Chondrocyte (in vitro differentiated cells): ENCODE measurements at places on chromosomes 5 and 9.

DNA sequence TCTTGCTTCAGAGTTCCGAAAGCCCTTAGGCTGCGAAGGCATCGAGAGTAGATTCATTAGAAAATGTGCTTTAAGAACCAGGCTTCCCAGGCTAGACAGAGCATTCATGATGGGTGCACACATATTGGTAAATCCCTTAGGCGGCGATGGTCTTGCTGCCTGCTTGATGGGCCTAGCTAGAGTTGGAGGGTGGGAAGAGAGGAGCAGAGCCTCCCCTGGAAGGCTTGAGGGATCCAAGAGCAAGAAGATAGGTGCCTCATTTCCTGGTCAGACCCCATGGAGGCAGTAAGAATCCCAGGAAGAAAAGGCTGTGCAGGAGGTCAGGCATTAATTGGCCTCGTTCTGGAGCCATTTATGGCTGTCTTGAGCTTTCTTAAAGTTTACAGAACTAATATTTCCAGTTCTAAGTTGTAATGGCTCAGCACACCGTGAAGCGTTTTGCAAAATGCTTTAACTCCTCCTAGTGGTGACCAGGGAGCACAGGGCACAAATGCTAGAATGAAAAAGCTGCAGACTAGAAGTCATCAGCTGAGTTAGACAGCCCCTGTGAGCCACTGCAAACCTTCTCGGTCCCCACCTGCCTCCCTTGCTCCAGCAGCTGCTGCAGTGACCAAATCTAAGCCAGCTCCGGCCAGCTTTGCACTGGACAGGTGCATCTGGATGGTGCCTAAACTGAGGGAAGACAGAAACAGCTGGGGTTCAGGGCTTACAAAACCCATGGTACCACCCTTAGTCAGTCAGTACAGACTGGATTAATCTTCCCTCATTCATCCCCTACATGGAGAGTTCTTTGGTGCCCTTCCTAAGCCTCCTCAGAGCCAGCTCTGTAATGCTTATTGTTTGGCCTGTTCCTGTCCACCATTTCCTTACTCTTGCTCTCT lies 14.7 kb downstream of the SLC45A2 start:
- no peak for DNase-seq

- DNase-seq = no peak
These were observed 387.5 kb downstream of the PLK2 start for GRCh38 chr5:58072300-58072965.

DNA sequence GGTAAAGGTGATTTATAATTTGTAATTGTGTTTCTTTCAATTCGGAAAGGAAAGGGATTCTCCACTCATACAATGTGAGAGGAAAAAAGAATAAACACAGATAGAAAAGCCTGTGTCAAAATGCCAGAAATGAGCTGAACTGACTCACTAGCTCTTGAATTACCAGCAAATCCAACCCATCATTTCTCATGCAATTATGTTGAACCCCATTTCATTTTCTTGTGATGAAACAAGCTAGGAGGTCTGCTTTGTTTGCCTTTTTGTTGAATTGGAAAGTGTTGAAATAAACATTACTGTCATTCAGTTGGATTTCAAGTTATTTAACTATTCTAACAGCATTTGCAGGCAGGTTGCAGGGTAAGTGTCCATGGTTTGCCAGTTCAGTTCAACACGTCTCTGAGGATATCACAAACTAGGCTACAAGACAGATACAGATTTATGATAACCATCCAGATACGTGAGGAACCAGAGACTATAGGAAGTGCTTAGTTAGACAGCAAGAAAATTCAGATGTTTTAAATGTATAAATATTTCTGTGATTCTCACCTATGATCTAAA lies 547.2 kb downstream of the MAT2B start:
- no peak for DNase-seq

DNA sequence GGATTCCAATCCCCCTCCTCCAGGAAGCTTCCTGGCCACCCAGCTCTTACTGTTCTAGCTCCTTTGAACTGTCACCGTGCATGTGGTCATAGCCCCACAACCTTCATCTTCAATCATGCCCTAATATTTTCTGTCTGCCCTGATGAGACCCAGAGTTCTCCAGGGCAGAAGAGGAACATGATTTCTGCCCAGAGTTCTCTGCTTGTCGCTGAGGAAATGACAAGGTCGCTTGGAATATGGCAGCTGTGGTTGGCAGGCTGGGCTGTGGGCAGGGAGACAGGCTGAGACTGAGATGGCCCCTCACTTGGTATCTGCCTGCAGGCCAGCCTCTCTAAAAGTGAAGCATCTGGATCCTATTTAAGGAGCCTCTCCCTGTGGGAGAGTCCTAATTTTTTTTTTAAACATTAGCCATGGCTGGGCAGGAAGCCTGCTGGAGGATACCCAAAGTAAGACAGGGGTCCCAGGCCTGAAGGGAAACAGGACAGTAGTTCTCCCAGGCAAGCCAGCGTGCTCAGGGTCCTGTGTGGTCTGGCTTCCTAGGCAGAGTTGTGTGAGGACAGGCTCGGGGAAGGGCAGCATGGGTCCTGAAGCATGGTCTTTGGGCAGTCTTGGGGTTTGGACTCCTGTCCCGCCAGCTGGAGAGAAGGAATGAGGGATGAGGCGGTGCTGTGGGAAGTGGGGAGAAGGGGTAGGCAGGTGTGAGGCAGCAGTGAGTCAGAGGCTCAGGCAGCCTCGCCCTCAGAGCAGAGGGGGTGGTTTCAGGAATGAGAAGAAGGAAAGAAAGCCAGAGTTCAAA lies 242.1 kb downstream of the FSTL4 start:
- no peak for DNase-seq

- no peak for DNase-seq
These were observed 7.1 kb downstream of the TXNDC8 start for GRCh38 chr9:110330484-110331105.

DNA sequence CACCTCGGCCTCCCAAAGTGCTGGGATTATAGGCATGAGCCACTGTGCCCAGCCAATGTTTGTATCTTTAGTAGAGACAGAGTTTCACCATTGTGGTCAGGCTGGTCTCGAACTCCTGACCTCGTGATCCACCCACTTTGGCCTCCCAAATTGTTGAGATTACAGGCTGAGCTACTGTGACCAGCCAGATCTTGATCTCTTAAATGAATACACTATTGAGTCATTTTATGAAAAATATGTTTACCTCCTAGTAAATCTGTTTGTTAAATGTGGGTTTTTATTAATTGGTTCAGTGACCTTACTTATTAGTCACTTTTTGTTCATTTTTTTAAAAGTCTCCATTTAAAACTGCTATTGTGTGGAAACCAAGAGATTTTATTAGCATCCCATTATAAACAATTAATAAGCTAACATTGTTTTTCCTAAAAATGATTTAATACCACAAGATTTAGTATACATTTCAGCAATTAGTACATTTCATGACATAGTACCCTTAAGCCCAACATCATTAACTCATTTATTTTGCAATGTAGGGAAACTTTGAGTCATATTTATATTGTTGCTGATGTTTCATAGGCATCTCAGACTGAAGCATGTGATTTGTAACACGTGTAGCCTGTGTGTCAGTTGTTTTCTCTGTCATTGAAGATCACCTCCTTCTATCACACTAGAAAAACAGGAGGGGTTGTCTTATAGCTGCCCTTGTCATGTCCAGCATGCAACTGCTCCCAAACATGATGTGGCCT lies 261.2 kb downstream of the TAF11L14 start:
- DNase-seq = no peak

DNA sequence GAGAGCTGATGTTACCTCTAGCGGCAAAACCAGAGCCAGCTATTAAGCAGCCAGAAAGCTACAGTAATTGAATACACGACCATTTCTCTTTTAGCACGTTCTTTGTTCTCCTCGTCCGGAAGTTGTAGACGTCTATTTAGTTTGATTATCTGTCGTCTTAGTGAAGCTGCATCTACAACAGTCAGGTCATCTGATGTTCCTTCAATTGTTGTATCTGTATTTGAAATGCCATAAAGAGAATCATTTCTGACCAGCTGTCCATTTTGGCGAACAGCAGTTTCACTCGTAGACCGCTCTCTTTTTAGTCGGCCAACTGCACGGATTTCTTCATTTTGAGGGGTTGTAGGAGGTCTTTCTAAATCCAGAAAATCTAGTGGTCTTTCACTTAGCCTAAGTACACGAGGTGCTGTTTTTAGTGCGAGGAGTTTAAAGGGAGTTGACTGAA lies 12.6 kb downstream of the PDE6A start:
- no peak for DNase-seq

GRCh38 chr5:104494083-104494482 lies 931.5 kb upstream of the NUDT12 start:
- DNase-seq = no peak

DNA sequence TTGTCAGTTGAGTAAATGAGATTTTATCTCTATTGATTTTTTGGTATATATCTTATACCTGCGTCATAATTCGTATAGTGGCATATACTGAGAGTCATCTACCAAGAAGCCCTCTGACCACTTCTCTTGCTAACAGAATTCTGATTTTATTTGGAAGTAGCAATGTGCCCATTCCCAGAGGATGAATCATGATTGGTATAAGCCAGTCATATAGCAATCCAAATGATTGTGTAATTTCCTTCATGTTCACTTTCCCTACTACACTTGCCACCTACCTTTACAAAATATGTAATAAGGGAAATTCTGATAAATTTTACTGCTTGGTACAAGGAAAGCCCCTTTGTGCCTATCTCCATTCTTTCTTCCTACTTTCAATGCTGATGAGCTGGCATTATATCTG lies 16.1 kb upstream of the ZNF462 start:
- DNase-seq = no peak

GRCh38 chr9:91360551-91361290 lies 997 bp downstream of the AUH start:
- no peak for DNase-seq

GRCh38 chr9:130426883-130427282 lies 17.9 kb upstream of the ASS1 start:
- DNase-seq = peak; percentile 79

DNA sequence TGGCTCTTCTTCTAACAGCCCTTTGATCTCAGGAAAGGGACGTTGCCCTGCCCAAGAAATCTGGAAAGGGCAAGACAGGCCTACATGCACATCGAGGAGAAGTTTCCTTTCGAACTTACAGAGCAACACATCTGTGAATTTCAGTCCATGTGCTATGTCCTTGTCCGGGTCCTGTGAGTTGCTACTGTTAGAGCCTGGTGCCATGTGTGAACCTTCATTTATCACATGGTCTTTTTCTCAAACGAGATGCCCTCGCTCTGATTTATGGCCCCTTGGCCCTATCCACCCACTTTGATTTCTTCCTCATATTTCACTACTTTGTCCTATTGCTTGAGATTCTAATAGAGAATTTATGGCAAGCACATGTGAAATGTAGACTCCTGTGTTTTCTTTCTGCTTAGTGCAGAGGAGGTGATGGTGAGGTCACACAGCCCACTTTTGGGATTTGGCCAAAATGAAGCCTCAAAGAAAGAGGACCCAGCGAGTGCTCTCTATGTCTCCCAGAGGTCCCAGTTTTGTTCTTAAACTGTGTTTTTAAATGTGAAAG lies 153.1 kb downstream of the SNCAIP start:
- DNase-seq = no peak

GRCh38 chr5:10102706-10103497 lies 146.8 kb downstream of the ATPSCKMT start:
- no peak for DNase-seq

- no peak for DNase-seq
These were observed 19.7 kb downstream of the MYO10 start for GRCh38 chr5:16916262-16916878.

DNA sequence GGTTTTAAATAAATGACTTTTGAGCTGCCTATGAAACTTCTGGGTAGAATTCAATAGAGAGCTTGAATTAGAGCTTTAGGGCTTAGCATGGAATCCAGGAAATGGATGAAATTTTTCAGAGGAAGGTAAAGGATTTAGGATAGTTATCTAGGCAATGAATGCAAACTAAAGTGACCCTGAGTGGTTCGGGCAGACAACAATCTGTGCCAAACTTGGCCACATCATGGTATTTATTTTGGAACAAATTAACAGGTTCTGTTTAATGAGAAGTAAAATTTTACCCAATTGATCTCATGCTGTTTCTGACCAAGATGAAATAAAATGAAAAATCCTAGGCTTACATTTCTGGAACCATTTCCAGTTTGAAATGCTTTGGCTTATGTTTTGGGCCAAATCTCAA lies 934.4 kb downstream of the MAT2B start:
- DNase-seq = no peak

DNA sequence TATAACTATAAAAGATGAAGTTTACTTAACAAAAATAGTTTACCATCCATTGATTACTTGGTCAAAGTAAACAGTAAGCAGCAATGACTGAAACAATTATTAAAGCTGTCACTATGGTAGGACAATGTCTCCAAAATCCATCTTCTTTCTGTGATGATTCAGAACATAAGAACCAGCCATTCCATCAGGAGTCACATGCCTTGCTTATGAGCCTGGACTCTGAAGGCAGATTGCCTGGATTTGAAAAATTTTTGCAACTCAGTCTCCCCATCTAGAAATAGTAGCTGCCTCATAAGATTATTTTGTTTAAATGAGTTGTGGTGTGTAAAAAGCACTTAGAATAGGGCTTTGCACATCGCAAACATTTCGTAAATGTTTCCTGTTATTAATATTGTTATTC lies 136.2 kb downstream of the LIFR start:
- DNase-seq = no peak
